Cardiac muscle cell (in vitro differentiated cells and primary cell): ENCODE measurements at places on chromosomes 1 and 21.

GRCh38 chr21:45012662-45013259, 61.6 kb upstream of the ADARB1 start:
- DNase-seq = no peak

- DNase-seq = no peak
Observed at GRCh38 chr1:45071567-45071966, 59.5 kb downstream of the UROD start.

GRCh38 chr1:98550076-98550475, 111.4 kb upstream of the SNX7 start:
- DNase-seq = no peak

DNA sequence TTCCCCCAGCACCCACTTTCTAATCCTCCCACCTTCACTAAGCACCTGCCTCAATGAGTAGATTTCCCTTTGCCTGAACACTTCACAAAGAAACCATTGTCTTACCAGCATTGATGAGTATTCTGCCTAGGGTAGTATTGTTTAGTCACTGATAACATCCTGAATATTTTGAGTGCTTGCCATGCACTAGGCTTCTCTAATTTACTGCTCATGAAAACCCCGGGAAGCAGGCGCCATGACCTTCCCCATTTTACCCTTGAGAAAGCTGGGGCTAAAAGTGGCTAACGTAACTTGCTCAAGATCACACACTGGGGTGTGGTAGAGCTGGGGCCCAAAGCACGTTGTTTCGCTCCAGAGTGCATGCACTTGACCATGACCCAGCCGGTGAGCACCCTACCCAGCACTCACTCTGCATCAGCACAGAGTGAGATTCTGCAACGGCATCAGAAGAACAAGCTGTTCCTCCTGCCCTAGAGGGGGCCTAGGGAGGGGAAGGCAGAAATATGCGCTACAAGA, 10.6 kb upstream of the F3 start:
- no peak for DNase-seq
